ENCODE measurements at places on chromosomes 1 and 21.

DNA sequence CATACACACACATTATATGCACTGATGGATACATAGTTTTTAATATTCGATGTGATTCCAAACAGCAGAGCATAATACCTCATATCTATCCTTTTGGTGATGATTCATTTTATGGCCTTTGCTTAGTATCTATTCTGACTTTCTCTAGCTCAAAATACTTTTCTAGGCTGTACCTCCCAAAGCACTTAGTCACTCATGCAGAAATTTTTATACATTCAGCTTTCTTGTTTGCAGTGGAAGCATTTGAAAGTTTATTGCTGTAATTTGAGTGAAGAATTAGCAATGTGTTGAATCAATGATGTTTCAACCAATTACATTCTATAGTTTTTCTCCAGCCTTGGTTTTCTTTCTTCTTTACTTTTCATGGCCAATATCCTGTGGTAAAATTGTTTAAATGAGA is 66.7 kb downstream of the LBR start:
- no peak for DNase-seq

GRCh38 chr1:205950280-205950679 is 7.0 kb upstream of the SLC26A9 start:
- no peak for DNase-seq

GRCh38 chr21:26041431-26042180 is 129.0 kb downstream of the APP start:
- DNase-seq = no peak

DNA sequence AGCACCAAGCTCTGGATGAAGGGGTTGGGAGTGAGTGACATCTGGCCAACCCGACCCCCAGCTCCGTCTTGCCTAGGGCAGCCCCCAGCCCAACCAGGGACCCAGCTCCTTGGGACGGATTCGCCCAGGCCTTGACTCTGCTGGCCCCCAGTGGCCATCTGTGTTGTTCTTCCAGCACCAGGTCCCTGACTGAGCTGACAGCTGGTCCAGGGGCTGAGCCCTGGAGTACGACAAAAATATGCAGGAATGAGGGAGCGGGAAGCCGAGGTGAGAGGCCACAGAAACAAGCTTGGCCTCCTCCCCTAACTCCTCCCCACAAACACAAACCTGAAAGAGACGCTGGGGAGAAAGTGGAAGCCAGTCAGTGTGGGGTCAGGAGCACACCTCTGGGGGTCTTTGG is 55.0 kb upstream of the PAX7 start:
- peak; percentile 95 for DNase-seq

DNA sequence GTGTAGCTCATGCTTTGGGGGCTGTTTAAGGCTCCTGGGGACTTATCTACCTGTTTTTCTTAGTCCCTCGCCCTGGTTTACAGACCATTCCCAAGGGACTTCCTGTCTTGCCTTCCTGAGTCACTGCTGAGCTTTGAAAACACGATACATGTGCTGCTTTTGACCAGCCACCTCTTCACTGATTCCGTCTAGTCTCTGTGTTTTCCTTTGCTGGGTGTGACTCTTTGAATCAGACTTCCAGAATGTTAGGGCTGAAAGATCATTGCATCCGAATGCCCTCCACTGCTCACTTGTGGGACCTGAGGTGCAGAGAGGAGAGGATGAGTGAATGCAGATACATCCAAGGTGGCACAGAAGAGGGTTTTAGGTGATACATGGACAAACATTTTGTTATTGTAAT is 35.4 kb upstream of the CITED4 start:
- DNase-seq = no peak

GRCh38 chr1:109131800-109132199 is 17.9 kb downstream of the ELAPOR1 start:
- no peak for DNase-seq

DNA sequence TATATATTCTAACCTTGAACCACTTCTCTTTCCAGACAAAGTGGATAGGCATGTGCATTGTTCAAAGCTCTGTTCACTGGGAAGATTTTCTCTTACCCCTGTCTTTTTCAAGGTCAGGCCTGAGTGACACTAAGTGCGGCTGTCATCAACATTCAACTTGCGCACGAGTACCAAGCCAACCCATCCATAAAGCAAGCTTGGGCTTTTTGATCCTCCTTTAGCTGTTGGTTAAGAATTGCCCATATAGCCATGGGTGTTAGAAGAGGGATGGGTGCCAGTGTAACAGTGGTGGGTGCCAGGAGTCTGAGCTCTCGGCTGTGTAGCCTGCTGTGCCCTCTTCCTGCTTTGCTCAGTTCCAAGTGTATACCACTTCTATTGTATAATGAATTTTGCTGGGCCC is 136.1 kb downstream of the GLUL start:
- DNase-seq = no peak

DNA sequence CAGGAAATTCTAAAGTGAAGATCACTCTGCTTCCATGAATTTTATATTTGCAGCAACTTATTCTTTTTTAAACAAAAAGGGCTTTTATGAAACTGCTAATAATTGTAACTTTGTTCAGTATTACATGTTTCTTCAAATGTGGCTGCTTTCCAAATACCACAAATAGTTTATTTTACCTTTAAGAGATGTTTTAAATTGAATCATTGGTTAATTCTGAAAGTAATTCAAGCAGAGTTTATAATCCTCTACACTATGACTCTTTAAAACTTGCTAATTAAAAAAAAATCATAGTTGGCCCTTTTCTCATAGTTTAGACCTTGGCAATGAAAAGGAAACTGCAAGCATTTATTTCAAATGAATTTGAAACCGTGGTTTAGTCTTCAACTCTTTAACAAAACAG is 59.6 kb downstream of the SDCCAG8 start:
- DNase-seq = no peak

- DNase-seq = peak; percentile 30
Measured at GRCh38 chr1:228037401-228038386, 30.9 kb downstream of the WNT3A start.

GRCh38 chr1:53365437-53366063 is 37.7 kb upstream of the LRP8 start:
- DNase-seq = no peak

- DNase-seq = no peak
Measured at GRCh38 chr1:87791931-87792740, 463.5 kb downstream of the LMO4 start.

DNA sequence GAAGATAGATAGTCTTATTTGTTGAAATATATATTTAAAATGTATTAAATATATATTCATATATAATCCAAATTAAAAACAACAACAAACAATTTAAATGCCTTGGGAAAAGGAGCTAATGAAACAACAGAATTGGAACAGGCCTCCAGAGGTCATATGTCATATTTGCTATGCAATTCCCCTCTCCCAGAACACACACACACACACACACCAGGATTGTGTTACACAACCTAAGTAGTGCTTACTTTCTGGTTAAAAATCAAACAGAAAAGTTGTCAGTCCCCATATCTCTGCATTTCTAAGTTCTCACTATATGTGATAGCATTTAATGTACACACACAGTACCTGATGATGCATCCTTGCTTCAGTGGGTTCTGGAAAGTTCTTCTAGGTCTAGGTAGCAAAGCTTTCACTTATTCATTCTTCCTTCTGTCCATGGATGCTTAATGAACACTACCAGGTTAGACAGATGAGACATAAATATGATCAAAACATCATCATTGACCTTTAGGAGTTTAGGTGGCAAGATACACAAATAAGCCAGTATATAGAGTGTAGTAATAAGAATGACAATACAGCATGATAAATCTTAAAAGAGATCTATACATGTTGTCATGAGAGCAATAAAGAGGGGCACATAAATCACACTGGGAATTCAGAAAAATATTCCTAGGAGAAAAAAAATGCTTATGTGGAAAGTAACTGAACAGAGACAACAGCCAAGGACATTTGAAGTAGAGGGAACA is 662.8 kb downstream of the PTPRC start:
- DNase-seq = no peak

DNA sequence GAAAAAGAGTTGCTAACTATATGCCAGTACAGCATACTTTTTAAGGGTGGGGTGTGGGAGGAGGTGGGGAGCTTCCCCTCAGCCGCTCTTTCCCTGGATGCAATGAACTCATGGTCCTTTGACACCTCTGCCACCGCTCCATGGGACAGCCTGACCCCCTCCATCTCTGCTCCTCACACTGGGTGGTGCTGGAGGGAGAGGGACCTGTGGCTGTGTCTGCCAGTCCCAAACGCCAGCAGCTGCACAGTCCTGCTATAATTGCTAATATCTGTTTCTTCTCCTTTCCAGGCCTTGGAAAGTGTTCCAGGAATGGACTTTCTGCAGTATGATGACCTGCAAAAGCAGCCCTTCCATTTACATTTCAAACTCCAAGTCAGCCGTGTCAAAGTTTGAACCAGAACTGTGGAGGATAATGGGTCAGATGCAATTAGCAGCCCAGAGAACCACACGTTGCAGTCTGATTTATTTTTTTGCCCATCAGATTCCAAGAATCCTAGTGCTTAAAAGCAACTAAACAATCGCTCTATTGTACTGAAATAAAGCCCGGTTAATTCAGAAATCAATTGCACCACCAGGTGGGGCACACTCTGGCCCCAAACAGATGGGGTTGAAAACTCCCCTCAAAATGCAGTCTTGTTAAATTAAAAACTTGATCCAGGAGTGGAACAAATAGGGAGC is 160.7 kb upstream of the LMO4 start:
- DNase-seq = no peak

GRCh38 chr1:246631426-246631825 is 65.2 kb downstream of the CNST start:
- no peak for DNase-seq

GRCh38 chr21:37936010-37936785 is 19.9 kb upstream of the KCNJ6 start:
- no peak for DNase-seq

DNA sequence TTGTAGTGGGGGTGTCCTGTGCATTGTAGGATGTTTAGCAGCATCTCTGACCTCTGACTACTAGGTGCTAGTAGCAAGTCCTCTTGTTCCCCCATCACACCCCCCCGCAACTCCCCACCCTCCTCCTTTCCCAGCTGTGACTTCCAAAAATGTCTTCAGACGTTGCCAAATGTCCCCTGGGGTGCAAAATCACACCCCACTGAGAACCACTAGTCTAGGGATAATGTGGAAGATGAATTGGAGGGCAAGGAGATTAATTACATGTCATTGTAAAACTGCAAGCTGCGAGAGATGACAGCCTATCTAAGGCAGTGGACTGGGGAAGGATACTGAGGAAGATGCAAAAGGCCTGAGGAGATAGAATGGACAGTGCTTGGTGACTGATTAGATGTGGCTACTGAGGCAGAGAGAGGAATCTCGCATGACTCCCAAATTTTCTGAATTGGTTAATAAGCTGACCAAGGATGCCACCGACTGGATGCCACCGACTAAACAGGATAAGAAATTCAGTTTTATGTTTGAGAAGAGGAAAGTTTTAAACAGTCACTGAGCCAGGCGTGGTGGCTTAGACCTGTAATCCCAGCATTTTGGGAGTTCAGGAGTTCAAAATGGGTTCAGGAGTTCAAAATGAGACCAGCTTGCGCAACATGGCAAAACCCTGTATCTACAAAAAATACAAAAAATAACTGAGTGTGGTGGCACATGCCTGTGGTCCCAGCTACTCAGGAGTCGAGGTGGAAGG is 3.1 kb upstream of the JAK1 start:
- no peak for DNase-seq

GRCh38 chr1:85984636-85985035 is 171.9 kb downstream of the COL24A1 start:
- DNase-seq = no peak

- peak; percentile 77 for DNase-seq
Measured at GRCh38 chr1:48817505-48818114, 40.9 kb upstream of the BEND5 start.

DNA sequence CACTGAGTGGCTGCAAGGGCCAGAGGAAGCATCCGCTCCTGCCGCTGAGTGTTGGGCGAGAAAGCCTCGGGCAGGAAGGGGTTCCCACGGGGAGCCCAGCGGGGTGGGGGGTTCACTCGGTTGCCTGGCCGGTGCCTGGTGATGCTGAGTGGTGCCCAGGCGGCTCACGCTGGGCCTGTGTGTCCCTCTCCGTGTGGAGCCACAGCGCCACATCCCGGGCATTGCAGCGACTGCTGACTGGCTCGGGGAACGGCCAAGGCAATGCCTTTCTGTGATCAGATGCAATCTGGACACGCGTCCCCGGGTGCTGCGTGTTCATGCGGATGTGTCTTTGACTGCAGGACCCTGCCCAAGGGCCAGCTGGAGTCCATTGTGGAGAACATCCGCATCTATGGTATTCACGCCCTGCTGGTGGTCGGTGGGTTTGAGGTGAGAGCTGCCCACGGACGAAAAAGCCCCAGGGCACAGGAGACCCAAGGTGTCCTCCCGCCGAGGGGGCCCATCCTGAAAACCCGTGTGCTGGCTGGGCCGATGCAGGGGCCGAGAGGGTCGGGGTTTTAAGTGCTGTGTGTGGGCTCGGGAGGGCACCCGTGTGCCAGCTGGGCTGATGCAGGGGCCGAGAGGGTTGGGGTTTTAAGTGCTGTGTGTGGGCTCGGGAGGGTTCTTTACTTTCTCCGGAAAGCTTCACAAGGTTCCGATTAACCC is 16.4 kb downstream of the CFAP410 start:
- DNase-seq = no peak

GRCh38 chr1:225990705-225991464 is 8.3 kb downstream of the SDE2 start:
- DNase-seq = no peak

- DNase-seq = no peak
Measured at GRCh38 chr1:216807696-216808095, 84.5 kb upstream of the ESRRG start.

DNA sequence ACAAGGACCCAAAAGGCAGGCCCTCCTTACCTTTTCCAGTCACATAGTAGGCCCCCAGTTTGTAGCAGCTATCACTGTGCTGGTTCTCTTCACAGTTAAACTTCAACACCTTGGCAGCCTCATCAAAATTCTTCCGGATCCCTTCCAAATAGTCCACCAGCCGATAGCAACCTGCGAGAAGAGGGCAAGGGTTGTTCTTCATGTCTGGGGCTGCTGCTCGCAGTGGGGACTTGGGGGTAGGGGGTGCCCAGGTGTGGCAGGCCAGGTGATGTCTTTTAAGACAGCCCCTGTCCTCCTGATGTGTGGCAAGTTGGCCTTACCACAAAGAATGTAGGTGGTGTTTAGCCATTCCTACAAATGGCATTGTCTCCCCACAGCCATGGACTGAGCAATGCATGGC is 5.5 kb downstream of the COA7 start:
- DNase-seq = no peak

DNA sequence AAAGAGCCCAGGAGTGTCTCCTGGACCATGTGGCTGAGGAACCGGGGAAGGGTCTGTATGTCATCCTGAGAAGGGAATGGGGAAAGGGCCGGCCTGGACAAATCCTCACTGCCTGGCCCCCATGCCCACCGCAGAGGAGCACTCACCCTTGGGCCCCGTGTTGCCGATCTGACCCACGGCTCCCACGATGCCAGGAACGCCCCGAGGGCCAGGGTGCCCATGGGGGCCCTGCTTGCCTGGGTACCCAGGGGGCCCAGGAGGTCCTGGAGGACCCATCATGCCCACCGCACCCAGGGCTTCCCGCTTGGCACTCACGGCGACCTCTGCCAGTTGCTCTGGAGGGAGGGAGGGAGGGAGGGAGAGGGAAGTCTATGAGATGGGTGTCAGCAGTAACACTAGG is 14.6 kb downstream of the COL9A2 start:
- no peak for DNase-seq

GRCh38 chr1:165738794-165739193 is 29.9 kb downstream of the TMCO1 start:
- no peak for DNase-seq

All from mesendoderm (in vitro differentiated cells).